Fibroblast of mammary gland (primary cell): ENCODE measurements at places on chromosomes 7 and 10.

- DNase-seq, result peak; percentile 60
Measured at GRCh38 chr7:43647339-43647672, 64.4 kb downstream of the STK17A start.

GRCh38 chr7:46745707-46746090 is 824.6 kb upstream of the IGFBP3 start:
- peak; percentile 24 for DNase-seq

- DNase-seq, result peak; percentile 88
Measured at GRCh38 chr7:32163141-32163806, 93.1 kb upstream of the PDE1C start.

GRCh38 chr7:144545330-144545729 is 141.8 kb upstream of the NOBOX start:
- DNase-seq, result no peak

- no peak for DNase-seq
Measured at GRCh38 chr10:84762754-84763394, 434.5 kb downstream of the CCSER2 start.

GRCh38 chr7:134022286-134022911 is 104.7 kb upstream of the LRGUK start:
- DNase-seq, result no peak

DNA sequence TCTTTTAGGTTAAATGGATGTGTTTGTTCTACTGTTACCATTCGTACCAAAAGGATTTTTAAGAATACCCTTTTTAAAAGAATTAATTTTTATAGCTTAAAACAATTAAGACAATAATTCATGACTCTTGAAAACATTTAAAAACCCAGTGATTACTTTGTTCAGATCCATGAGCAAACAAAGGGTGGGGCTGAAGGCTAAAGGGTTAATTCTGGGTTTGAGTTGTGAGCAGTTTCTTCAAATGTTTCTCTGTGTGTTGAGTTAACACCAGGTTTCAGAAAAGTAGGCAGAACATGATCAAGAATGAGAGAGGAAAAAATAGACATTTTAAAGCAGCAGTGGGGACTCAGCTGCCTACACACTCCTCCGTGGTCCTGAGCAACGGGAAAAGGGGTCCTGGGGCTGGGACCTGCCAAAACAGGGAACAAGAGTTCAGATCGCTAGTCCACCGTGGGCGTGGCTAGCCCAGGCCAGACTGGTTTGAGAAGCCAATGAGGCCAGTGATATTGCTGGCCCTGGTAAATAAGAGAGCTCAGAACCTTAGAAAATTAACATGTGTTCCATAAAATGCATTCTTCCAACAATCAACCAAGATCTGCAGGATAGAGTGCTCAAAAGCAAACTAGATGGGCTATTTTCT is 14.9 kb upstream of the EZH2 start:
- no peak for DNase-seq

DNA sequence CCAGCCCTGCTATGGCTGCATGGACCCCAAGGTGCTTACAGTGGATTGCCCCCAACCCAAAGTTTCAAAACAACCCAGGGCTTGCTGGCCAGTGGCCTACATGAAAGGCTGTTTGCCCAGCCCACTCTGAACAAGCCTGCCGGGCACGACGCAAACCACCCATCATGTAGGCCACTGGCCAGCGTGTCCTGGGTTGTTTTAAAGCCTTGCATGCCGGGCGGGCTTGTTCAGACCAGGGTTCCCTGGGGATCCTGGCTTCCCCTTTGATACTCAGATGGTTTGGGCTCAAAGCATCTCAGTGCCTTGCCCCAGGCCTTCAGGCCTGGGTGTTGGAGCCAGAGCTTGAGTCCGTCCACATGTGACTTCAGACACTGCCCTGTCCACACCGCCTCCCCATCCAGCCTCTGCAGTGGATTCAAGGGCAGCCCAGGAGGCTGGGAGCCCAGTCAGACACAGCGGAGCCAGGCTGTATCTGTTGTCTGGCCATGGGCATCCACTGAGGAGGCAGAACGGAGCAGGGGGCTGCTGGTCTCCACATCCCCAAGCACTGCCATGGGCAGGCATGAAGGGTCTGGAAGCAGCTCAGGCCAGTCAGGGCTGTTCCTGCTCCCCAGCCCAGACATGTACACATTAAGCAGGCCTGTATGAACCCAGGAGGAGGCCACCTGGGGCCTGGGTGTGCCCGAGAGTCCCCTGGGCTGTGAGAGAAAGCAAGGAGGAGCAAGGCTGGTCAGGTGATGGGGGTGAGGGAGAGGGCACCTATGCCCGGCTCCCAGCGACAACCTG is 4.0 kb upstream of the ADIRF start:
- DNase-seq, result no peak

DNA sequence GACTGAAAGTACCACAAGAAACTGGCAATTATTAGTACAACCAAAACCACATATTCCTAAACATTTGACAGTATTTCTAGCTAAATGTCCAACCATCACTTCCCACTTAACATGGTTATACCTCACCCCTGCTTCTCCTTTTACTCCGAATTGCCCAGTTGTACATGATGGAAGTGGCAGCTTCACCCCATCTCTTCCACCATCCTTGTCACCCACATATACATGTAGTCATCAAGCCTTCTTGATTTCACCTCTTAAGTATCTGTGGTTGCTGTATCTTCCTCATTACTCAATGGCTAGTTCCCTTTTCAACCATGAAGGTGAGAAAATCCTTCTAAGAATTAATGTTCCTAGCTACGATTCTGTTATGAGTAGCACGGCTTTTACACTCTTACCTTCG is 388.2 kb downstream of the CALN1 start:
- no peak for DNase-seq

DNA sequence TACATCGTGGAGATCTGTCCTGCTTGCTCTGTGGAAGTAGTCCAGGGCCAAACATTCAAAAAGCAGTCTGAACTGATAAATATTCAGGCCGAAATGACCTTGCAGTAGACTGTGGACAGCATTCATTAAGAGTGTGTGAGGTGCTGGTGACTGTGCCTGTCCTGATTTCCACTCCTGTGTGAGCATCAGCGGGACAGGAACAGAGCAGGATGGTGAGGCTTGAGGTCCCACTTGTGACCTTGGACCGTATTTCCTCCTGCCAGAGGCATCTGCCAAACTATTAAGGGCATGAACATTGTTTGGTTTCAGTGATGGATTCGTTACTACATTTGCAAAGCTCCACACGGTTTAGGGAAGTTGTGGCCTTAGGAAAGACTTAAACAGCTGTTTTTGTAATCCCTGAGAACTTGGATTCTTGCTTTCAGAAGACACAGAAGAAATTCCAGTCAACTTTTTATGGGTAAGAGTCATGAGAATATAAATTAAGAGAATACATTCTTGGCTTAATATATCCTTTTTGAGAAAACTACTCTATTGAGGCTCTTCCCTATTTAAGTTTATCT is 32.8 kb downstream of the CCNY start:
- DNase-seq, result no peak

DNA sequence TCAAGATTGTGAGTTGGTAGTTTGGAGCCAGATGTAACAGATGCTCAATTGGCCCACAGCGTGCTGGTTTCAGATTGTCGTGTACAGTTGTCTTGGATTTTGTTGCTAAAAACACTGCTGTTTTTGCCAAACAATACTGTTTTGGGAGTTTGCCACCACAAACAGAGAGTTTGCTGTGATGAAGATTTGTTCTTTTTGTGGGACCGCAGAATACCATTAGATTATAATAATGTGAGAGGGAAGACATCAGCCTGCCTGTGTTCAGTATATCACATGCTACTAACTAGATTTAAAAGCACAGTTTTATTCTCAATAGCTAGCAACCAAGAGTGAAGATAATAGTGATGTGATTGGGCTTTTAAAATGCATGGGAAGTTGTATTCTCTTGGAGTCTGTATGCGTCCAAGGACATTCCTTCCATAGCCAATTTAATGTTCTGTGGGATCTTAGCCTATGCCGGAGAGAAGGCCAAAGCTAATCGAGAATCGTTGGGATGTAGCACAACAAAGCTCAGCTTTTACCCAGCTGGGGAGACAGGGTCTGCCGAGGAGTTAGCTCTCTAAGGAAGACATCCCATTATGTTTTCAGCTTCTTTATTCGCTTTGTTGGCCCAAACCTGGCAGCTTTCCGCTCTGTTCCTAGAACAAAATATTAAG is 18.7 kb upstream of the ITGA8 start:
- peak; percentile 88 for DNase-seq

- no peak for DNase-seq
Measured at GRCh38 chr10:133442967-133443924, 10.5 kb upstream of the SCART1 start.

DNA sequence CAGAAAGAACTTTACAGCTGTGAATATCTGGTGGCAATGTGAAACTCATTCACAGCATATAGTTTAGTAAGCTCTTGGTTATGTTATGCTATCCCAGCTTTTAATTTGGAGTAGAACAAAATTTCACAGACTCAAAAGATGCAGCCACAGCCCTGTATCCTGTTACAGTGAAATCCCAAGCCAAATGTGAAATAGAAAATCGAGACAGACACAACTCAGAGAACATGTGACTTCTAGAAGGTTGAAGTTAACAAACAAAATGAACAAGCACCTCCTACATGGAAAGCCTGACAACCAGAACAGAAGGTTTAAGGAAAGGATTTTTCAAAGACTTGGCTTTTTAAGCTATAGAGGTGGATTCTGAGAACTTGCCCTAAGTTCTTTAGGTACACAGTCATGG is 39.6 kb downstream of the JAZF1 start:
- no peak for DNase-seq

DNA sequence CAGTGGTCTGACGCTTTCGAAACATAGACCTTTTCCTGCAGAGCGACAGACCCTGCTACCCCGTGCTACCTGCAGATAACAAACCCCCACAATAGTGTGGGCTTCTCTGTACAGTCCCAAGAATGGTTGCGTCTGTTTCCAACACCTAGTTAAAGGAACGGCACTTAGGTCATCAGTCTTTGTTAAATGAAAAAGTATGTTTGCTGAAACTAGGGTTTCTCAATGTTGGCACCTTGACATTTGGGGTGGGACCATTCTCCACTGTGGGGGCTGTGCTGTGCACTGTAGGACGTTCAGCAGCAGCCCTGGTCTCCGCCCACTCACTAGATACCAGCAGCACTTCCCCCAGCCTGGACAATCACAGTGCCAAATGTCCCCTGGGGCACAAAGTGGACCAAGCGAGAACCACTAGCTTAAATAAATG is 13.7 kb downstream of the TECTB start:
- DNase-seq, result no peak

GRCh38 chr10:96488161-96488935 is 25.4 kb downstream of the TLL2 start:
- peak; percentile 8 for DNase-seq

GRCh38 chr10:125531465-125531864 is 151.5 kb downstream of the TEX36 start:
- DNase-seq, result no peak

GRCh38 chr10:59965899-59966650 is 59.7 kb upstream of the CCDC6 start:
- no peak for DNase-seq
